ENCODE measurements at places on chromosomes 6 and 20. TPM values are rescaled to one million over a fixed set of nuclear protein-coding genes. Genes with fewer than 3 reads are reported as not detected.

- no peaks in the 10 kb centered on the region for H3K27me3 ChIP-seq
- no peak overlapping the region for H3K4me3 ChIP-seq
- H3K27ac ChIP-seq = no peak overlapping the region
- no peaks in the 10 kb centered on the region for H3K4me1 ChIP-seq
Observed at GRCh38 chr6:63742060-63742459, 106.5 kb downstream of the PHF3 start.

GRCh38 chr6:119313937-119314884 is 35.4 kb downstream of the MAN1A1 start:
- H3K27ac ChIP-seq = no peak overlapping the region
- no peak for DNase-seq
- H3K4me1 ChIP-seq = no peaks in the 10 kb centered on the region
- H3K27me3 ChIP-seq = no peaks in the 10 kb centered on the region

GRCh38 chr6:50722829-50723554 is 9.7 kb downstream of the TFAP2D start:
- H3K36me3 ChIP-seq = no peaks in the 10 kb centered on the region
- peak; percentile 69 for DNase-seq
- peaks cover 62% of the 10 kb centered on the region for H3K4me1 ChIP-seq
- H3K4me3 ChIP-seq = peak overlapping the region; percentile 20
- no peak overlapping the region for H3K27ac ChIP-seq
- peaks cover 100% of the 10 kb centered on the region for H3K27me3 ChIP-seq

DNA sequence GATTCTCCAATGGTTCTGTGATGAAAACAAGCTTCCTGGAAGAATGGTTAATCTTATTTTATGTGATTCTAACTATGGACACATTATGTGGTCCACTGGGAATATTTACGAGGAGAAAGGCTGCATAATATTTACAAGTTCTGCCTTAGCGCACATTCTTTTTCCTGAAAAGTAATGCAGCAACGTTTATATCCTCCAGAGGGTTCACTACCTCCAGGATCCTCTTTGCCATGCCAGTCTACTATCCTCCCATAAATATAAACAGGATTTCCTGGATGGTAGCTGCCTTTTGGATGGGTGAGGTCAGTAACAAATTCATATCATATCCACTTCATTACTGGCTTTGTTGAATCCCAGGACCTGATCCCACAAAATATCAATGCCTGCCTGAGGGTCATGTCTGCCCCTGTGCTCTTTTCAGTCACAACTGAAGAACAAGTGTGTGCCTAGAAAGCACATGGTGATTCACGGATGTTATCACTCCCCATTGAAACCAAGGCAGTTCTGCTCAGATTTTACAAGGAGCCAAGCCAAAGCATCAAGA is 30.4 kb downstream of the ADGRF5 start:
- H3K27ac ChIP-seq = no peak overlapping the region
- DNase-seq = no peak
- H3K27me3 ChIP-seq = no peaks in the 10 kb centered on the region
- no peaks in the 10 kb centered on the region for H3K36me3 ChIP-seq

DNA sequence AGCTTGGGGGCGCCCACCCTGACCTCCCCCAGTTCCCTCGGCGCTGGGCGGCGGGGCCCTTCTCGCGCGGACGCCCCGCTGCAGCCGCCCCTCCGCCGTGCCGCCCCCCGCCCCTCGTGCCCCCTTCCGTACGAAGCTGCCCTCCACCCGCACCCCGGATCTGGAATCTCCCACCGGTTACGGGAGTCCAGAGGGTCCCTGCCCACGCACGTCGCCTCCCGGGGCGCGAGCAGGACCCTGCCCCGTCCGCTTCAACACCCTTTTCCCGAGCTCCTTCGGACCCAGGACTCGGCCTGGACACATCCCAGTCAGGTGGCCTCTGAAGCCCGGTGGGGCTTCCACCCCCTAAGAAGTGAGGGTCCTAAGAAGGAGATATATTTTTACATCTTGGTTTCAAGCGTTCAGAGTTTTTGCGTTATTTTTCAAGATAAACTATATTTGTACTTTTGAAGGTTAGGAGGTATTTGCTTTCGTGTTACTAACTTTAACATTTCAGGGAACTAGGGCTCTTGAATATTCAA is 506 bp downstream of the ARFGAP1 start:
- DNase-seq = no peak
- H3K27me3 ChIP-seq = no peaks in the 10 kb centered on the region
- no peak overlapping the region for H3K27ac ChIP-seq
- H3K36me3 ChIP-seq = 0 out of 2 replicates have a peak, but pooled peaks cover 3% of the 10 kb centered on the region
- H3K4me1 ChIP-seq = peaks cover 8% of the 10 kb centered on the region

DNA sequence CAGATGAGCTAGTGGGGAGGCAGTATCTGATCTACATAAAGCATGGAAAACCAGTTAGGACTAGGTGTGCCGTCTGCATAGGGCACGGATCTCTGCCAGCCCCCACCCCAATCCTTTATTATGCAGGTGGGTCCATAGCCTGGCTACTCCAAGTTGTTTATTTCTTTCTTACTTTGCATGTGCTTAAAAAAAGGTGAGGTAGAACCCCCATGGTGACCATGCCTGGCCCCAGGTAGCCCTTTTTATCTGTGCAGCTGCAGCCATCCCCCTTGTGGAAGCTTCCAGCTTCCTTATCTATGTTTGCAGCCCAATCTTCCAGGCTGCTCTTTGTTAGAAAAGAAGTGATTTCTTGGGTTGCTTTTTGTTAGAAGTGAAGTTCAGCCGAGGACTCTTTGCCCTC is 9.0 kb upstream of the TREM2 start:
- H3K4me1 ChIP-seq = peaks cover 11% of the 10 kb centered on the region
- H3K27me3 ChIP-seq = no peaks in the 10 kb centered on the region
- DNase-seq = peak; percentile 47
- H3K4me3 ChIP-seq = no peak overlapping the region
- H3K36me3 ChIP-seq = no peaks in the 10 kb centered on the region
- 0 out of 2 replicates have a peak overlapping the region, but pooled peaks have one; percentile 1 for H3K27ac ChIP-seq

- no peak overlapping the region for H3K4me3 ChIP-seq
- no peaks in the 10 kb centered on the region for H3K36me3 ChIP-seq
- no peak for DNase-seq
- no peak overlapping the region for H3K27ac ChIP-seq
- H3K4me1 ChIP-seq = peaks cover 12% of the 10 kb centered on the region
Observed at GRCh38 chr6:131065824-131066171, 2.8 kb upstream of the EPB41L2 start.

DNA sequence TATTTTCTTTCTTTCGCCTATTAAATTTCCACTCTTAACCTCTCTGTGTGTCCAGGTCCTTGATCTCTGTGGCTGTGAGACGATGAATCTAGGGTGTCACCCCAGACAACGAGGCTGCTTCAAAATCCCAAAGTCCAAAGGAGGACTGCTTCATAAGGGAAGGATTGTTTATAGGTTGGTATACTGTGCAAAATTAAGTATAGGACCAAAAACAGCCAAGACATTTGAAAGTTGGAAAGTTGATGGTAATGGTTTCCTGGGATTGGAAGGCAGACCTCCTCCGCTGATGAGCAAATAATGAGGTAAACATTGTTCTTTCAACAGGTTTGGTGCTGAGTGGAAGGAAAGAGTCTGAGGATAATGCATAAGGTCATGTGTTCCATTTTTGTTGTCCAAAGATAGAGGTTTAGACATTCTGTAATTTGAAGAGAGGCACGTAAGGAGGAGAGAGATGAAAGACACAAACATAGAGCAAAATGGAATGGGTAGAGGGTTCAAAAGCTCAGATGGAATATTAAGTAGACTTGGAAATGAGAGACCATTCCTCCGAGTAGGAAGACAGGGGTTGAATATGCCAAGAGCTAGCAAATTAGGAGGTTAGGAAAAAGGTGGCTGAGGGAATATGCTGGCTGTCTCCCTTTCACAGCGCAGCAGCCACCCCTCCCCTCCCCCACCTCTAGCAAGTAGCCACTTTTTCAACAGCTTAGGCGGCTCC is 24.8 kb downstream of the ZNF311 start:
- peak overlapping the region; percentile 77 for H3K4me3 ChIP-seq
- H3K4me1 ChIP-seq = peaks cover 26% of the 10 kb centered on the region
- H3K27ac ChIP-seq = no peak overlapping the region

DNA sequence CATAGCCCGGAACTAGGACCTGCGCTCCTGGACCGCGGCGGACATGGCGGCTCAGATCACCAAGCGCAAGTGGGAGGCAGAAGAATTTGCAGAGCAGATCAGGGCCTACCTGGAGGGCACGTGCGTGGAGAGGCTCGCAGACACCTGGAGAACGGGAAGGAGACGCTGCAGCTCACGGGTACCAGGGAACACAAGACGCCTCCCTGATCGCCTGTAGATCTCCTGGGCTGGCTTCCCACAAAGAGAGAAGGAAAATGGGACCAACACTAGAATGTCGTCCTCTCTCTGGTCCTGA is 15.1 kb upstream of the HLA-A start:
- H3K27ac ChIP-seq = no peak overlapping the region
- peaks cover 19% of the 10 kb centered on the region for H3K27me3 ChIP-seq
- no peaks in the 10 kb centered on the region for H3K36me3 ChIP-seq
- H3K4me1 ChIP-seq = no peaks in the 10 kb centered on the region
- H3K4me3 ChIP-seq = peak overlapping the region; percentile 76

- no peak overlapping the region for H3K27ac ChIP-seq
- no peak for DNase-seq
- no peak overlapping the region for H3K4me3 ChIP-seq
- H3K27me3 ChIP-seq = no peaks in the 10 kb centered on the region
- H3K4me1 ChIP-seq = no peaks in the 10 kb centered on the region
Observed at GRCh38 chr6:11392778-11393507, 144.6 kb upstream of the TMEM170B start.

- no peaks in the 10 kb centered on the region for H3K27me3 ChIP-seq
- H3K27ac ChIP-seq = no peak overlapping the region
Observed at GRCh38 chr6:146670161-146670560, 71.4 kb downstream of the ADGB start.

- H3K4me3 ChIP-seq = no peak overlapping the region
- H3K4me1 ChIP-seq = peaks cover 17% of the 10 kb centered on the region
- H3K27me3 ChIP-seq = no peaks in the 10 kb centered on the region
- no peak overlapping the region for H3K27ac ChIP-seq
Observed at GRCh38 chr20:21554985-21555384, 41.1 kb upstream of the NKX2-2 start.

GRCh38 chr20:17431621-17432364 is 99.4 kb downstream of the BFSP1 start:
- no peaks in the 10 kb centered on the region for H3K27me3 ChIP-seq
- 0 out of 2 replicates have a peak, but pooled peaks cover 7% of the 10 kb centered on the region for H3K4me1 ChIP-seq
- DNase-seq = peak; percentile 82
- no peaks in the 10 kb centered on the region for H3K36me3 ChIP-seq
- H3K4me3 ChIP-seq = no peak overlapping the region

GRCh38 chr6:85997206-85997605 is 354.5 kb upstream of the SYNCRIP start:
- no peak overlapping the region for H3K4me3 ChIP-seq
- H3K27ac ChIP-seq = no peak overlapping the region
- no peaks in the 10 kb centered on the region for H3K4me1 ChIP-seq

DNA sequence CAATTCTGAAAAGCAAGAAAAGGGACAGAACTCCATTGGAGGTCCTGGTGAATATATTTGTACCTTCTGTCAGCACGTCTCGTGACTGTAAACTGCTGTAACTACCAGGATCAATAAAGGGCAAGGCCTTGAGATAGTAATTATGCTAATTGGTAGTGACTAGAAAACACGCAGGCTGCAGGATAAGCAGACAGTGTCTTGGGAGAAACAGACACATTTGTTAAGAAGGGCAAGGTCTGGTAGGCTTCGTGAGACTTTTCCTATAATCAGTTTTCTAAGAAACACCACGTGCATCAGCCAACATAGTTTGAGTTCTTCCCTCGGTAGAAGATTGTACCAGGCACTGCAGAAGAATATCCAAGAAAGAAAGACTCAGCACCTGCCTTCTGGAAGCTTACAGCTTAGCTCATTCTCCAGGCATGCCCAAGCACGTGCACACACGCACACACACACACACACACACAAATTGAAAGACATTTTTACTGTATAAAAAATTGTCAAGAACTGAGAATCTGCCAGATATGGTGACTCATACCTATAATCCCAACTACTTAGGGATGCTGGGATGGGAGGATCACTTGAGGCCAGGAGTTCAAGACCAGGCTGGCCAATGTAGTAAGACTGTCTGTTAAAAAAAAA is 167.0 kb upstream of the SASH1 start:
- H3K36me3 ChIP-seq = no peaks in the 10 kb centered on the region
- no peak for DNase-seq
- H3K4me1 ChIP-seq = peaks cover 8% of the 10 kb centered on the region
- no peaks in the 10 kb centered on the region for H3K27me3 ChIP-seq
- no peak overlapping the region for H3K27ac ChIP-seq
- H3K4me3 ChIP-seq = no peak overlapping the region

DNA sequence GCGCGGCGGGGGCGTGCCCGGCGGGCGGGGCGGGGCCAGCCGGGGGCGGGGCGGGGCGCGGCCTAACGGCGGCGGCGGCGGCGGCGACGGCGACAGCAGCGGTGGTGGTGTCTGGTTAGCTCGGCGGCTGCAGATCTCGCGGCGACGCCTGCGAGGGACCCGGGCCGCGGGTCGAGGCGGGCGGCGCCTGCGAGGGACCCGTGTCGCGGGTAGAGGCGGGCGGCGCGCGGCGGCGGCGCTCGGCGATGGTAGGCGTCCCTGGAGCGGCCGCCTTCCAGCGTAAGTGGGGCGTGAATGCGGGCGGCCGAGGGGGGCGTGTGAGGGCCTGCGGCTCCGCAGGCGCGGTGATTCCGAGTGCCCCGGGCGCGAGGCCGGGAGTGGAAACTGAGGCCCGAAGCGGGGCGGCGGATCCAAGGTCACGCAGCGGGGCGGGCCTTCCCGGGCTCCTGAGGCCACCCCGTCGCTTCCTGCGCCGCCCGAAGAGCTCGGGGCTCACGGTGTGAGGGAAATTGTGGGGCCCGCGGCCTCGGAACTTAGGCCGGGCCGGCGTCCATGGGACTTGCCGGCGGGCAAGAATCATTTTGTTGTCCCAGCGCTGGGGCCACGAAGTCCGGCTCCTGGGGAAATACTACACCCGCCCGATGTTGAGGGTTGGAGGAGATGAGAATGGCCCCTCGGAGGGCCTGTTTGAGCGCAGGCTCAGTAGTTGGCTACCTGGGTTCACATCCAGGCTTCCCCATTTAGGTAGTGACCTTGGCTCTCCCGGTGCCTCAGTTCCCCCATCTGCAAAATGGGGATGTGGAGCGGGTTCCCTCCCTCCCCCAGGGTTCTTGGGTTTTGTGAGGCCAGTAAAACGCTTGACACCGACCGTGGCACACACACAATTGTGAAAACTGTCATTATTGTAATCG is at the start of gene CBFA2T2:
TSS of gene CBFA2T2 (plus strand) at position 74 of the 911 bp plus-strand sequence. CDS start at position 246, 172 bp downstream.
- no peak for DNase-seq
- peaks cover 9% of the 10 kb centered on the region for H3K4me1 ChIP-seq
- no peaks in the 10 kb centered on the region for H3K36me3 ChIP-seq

DNA sequence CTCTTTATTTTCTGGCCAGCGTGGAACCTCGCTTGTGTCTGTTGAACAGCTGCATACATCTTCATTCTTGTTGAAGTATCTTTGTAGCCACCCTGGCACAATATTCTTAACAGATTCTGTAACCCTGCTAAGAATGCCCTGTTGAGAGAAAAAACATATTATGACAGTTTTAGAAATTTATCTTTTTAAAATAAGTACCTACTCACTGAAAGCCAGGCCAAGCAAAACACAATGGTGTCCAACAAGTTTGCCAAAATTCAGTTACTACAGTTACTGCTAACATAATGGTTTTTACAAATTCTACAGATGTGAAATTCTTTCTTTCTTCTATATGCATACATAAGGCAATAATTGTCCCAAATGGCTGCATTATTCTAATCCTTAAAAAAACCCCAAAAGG is 18.2 kb downstream of the NUP153 start:
- no peaks in the 10 kb centered on the region for H3K36me3 ChIP-seq
- H3K27me3 ChIP-seq = no peaks in the 10 kb centered on the region
- peaks cover 17% of the 10 kb centered on the region for H3K4me1 ChIP-seq
- H3K27ac ChIP-seq = no peak overlapping the region
- no peak overlapping the region for H3K4me3 ChIP-seq

FKBP5 gene
- total RNA-seq = 28.6 TPM

MTFR2 gene
- 7.4 TPM for total RNA-seq

PHACTR2 gene
- total RNA-seq = 44.7 TPM

SMPDL3A gene
- 3.0 TPM for total RNA-seq

SSR1 gene
- 96.8 TPM for total RNA-seq

KCNB1 gene
- total RNA-seq = 0.50 TPM

ADGRF5 gene
- total RNA-seq = not detected

RAMACL gene
- total RNA-seq = 4.0 TPM

PPIL6 gene
- 1.5 TPM for total RNA-seq
